Testis (tissue), 5 donors: ENCODE measurements at places on chromosomes 11 and 22.

GRCh38 chr11:20027556-20028013, 132.7 kb downstream of the DBX1 start:
- no peak for DNase-seq

- no peak for DNase-seq
Measured at GRCh38 chr11:133896028-133896427, 50.7 kb upstream of the SPATA19 start.

DNA sequence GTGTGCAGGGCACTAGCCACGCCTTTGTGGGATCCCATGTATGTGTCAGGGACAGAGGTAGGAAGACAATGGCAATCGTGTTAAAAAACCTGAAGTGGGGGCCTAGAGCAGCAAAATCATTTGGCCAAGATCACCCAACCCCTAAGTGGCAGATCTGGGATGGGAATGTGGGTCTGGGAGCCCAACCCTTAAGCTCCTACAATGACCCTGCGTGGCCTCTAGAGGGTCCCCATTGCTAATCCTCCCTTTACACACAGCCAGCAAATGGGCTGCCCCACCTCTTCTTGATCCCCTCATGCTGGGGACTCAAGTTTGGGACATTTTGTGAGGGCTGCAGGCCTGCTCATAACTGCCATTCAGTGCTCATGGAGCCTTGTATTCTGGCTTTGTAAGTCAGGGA, 73.2 kb upstream of the SUSD2 start:
- DNase-seq, result no peak

DNA sequence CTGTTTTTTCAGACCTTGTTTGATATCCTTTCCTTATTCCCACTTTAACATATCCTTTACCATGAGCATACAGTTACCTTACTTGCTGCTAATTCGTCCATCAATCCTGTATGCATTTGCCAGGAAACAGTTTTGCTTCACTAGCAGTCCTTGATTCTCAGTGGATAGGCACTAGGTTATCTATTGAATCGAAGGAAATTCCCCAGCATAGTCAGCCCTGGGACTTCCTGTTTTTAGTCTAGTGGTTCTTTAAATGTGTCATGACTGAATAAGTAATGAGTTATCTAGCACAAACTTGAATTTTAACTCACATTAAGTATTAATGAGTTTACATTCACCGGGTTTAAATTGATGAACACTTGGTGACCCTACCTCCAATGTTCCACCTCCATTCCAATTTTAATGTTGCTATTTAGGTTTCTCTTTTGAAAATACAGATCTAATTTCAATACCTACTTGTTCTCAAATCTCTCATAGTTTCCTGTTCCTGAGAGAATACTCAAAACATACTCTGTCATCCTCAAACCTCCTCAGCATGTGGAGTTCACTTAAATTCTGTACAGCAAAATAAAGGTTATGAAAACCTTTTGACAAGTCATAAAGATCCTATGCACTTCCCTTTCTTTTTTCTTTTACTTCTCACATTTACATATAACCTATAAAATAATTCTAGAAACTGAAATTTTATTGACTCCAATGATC, 1375.1 kb upstream of the TENM4 start:
- no peak for DNase-seq
